ENCODE measurements at places on chromosomes 12 and 14. TPM values are rescaled to one million over a fixed set of nuclear protein-coding genes. Genes with fewer than 3 reads are reported as not detected.

Gene CLEC1B
- not detected for total RNA-seq

Gene DNAL1
- 4.0 TPM for total RNA-seq

Gene RNASE2
- total RNA-seq: 2.7 TPM

Gene C14orf39
- 0.55 TPM for total RNA-seq

Measured in transverse colon (tissue), 4 donors.